NCI-H524 (cell line): ENCODE measurements at places on chromosomes 16 and 17.

- DNase-seq = no peak
Observed at GRCh38 chr16:31395647-31396046, 2.5 kb downstream of the ITGAD start.

DNA sequence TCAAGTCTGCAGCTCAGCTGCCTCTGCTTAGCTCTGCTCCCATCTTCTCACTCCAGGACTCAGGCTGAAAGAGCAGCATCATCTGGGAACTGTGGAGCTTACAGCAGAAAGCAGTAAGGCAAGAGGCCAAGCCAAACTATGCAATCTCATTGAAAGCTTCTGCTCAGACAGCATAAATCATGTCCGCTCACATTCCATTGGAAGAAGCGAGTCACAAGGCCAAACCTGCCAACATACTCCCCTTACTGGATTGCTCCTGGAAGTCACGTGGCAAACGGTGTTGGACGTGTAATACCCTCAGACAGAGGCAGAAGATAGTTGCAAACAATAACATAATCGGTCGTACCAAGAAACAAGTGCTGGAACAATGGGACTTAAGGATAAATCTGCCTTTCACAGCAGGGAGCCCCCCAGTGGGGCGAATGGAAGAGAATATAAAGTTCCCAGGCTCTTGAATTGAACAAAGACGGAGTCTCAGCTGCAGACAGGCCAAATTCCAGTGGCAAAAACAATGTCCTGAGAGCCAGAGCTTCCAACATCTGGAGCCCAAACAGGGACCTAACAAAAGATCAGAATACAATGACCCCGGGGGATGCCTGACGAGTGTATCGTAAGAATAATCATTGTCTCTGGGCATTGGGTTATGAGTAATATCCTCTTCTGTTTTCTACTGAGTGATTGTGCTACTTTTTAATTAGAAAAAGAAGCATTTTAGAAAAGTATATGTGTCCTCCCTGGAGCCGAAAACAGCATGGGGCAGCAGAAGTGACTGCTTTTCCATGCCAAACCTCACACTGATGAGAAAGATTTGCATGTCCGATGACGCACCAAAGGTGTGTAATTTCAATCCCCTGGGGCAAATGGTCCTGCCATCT is 68.4 kb downstream of the CMC2 start:
- DNase-seq = no peak

DNA sequence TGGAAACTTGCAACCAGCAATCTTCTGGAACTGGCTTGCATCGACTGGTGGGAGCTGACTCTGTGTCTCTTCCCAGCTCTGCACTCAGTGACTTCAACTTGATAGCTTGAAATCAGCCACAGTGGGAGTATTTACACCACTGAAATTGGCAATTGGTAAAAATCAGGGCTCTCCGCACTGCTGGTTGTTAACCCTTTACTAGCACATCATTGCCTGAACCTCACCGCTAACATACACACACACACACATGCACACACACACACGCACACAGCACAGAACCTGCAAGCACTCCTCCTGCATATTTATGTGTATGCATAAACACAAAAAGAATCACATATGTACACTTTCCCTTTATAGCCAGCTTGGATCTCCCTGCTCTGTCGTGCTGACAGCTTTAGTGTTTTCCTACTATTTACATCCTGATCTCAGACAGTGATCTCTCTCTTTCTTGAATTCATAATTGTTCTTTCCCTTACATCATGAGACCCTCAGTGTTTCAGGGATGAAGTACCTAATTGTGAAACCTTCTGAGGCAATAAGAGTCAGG is 7.9 kb upstream of the TMIGD1 start:
- no peak for DNase-seq

DNA sequence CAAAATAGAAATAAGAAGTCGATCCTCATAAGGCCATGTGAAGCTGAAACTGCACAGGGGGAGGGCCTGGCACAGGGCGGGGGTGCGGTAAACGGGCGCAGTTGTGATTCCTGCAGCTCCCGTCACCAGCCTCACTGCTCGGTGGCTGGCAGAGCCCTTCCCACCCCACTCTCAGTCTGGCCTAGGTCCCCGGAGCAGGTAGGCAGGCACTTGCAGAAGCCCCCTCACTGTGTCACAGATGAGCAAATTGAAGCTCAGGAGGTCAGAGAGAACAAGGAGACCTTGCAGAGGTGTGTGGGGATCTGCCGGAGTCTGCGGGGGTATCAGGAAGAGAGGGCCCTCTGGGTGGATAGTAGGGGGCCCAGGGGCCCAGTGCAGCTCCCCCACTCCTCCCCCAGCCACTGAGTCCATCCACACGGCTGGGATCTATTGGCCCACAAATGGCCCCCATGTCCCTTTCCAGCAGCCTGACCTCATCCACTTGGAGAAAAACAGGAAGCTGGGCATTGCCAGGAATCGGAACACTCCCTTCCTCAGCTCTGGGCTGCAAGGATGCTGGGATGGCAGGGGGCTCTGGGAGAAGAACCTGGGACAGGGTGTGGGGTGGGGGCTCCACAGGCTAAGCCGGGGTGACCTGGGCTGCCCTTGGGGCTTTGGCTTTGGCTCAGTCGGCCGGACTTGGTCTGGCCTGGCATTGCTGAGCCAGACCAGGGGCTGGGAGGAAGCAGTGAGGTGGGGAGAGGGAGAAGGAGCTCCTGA is 21.4 kb upstream of the MAP3K14 start:
- DNase-seq = no peak

DNA sequence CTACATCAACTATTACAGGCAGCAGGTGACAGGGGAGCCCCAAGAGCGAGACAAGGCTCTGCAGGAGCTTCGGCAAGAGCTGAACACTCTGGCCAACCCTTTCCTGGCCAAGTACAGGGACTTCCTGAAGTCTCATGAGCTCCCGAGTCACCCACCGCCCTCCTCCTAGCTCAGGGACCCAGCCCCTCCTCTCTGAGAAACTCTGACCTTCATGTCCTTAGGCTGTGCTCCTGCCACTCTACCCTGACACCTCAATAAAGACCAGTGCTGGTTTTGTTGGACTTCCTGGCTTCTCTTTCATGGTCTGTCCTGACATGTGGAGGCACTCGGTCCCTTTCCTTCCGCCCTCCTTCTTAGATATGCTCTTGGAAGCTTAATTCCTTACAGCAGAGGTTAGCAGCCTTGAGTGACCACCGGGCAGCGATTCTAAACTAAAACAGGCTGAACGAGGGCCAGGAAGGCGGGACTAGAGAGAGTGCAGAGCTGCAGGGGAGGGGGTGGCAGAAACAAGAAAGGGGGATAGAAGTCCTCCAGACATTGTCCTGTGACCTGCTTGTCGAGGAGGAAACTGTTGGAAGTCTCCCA is 915 bp downstream of the AHSP start:
- no peak for DNase-seq

DNA sequence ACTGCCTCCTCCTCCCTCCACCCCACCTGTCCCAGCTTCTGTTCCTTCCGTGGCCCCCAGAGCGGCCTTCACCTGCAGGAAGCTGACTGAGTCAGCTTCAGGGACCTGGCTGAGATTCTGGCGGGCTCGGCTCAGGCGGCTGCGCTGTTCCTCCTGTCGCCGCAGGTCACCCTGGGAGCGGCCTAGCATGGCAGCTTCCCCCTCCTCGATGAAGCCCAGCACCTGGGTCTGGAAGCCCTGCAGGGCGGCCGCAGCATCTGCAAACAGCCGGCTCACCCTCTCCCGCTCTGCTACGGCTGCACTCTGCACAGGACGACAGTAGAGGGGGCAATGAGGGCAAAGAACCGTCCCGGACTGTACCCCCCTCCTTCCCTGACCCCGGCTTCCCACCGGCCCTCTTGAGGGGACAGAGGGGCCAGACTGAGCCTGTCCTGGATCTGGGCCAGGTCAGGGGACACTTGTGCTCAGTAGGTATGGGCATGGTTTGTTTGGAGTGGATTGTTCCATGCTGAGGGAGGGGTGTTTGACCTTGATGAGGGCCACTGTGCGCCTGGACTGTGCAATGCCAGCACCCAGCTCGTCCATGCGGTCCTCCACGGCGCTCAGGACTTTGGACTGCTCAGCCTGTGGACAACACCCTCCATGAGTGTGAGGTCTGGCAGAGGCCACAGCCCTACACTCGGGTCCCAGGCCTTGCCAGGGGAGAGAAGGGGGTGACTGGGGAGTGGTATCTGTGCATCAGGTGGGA is 2.0 kb downstream of the TRIM47 start:
- peak; percentile 58 for DNase-seq

DNA sequence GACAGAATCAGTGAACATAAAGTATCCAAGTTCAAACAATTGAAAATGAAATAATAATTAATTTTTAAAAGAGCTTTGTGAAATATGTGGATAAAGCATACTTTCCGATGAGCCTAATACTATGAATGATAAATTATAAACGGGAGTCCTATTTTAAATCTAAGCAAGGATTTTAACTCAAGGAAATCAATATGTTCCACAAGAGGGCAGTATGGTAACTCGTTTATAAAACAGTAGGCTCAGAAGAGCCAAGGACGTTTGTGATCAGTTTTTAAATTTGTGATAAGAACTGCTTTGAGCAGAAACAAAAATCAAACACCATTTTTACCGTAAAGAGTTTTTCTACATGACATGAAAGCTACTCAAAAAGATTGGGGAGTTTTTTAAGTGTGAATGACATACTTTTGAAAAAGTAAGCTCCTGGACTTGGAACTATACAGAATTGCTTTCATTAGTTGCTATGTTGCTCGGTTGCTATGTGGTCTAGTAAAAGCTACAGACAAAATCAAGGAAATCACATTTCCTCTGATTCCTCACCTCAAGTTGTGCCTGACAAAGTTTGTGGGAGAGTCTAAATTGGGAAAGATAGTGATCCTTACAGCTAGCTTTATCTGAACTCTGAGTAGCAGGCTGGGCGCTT is 11.8 kb upstream of the TEKT1 start:
- no peak for DNase-seq

DNA sequence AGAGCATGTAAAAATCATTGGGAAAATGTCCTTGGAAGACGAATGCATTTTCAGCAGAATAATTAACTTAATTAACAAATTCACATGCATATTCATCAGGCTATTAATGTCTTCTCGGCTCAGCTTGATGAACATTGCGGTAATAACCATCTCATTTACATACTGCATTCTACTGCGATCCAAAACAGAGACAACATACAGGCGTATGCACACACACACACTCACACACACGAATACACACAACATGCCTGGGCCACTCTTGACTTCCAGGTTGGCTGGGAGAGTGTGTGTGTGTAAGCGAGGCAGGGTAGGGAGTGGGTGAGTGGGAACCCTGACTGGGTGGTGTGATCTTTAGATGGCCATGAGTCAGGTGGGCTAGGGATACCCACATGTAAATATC is 44.7 kb downstream of the NEUROD2 start:
- no peak for DNase-seq

DNA sequence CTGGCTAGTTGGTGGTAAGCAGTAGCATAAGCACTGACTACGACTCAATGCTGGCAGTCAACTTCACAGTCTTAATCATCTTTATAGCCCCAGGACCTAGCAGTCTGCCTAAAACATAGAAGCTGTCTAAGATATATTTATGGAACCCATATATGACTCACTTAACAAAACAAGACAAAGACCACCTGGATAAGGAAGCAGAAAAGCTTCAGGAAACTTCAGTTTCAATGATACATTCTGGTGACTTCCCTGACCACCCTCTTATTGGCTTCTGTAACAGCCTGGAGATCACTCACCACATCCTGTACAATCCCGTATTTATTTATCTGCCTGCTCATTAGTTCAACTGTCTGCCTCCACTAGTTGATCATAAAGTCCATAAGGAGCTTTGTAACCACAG is 95.5 kb downstream of the PMP22 start:
- no peak for DNase-seq

DNA sequence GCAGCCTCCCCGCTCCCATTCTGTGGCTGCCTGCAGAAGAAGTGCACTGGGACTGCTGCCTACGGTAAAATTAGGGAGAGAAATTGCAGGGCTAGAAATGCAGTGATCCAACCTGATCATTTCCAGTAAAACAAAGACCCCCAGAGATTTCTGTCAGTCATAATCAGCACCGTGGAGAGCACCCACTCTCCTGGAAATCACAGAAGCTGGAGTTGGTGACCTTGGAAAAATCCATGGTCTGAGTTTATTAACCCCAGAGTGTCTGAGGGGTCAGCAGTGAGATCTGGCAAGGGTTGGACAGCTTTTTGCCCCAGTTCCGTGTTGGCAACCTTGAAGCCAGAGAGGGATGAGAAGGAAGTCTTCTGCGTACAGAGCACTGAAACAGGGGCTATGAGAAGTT is 7.8 kb downstream of the SYCE1L start:
- DNase-seq = no peak

DNA sequence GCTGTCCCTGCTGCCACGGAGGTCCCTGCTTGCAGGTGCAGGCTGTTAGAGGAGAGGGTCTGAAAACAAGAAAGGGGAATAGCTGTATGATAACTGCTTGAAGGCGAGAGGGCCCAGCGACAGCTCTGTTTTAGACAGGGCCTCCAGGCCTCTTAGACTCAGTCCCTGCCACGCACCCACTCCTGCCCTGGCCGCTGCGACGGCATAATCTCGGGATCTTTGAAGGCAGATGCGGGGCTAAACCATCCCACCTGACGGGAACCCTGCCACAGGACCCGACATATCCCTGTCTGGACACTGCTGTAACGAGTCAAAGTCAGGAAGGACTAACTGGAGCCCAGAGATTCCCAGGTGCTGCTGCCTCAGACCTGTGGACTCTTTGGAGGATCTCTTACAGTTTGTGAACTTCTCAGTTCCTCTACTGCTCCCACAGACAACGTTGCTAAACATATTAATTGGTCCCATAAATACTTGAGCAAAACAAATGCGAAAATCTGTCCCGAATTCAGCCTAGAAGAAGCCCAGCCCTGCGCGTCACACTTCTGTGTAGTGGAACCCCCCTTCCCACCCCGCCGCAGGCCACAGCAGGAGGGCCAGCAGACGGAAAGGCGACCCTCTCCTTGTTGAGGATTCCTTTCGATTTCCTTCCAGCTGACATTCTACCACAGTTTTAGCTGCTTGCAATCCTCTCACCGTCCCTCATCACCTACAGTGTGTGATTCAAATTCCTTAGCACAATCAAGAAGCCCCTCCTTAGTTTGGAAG is 998 bp upstream of the TMEM11 start:
- DNase-seq = no peak

- no peak for DNase-seq
Observed at GRCh38 chr17:59534583-59534982, 30.8 kb upstream of the DHX40 start.
